ENCODE measurements at places on chromosomes 1 and 21.

- DNase-seq: no peak
Observed at GRCh38 chr21:38208118-38208517, 48.7 kb upstream of the KCNJ15 start.

DNA sequence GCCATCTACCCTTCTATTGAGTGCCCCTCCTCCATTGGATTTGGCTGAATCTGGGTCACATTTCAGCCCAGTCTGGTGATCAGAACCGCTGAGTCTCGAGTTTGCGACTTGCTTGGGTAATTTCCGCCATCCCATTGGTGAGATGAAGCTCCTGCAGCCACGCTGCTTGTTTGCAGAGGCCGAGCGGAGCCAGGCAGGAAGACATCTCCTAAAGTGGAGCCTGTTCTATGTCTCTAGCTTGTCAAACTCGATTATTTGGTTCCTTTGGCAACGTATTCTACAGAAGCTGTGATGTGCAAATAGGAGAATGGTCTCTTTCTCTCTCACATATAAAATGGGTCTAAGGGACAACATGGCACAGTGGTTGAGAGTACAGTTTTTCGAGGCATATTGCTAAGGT is 206.8 kb upstream of the PLXNA2 start:
- DNase-seq: no peak

GRCh38 chr1:240579511-240579910 is 32.4 kb downstream of the GREM2 start:
- DNase-seq: no peak

- DNase-seq: no peak
Observed at GRCh38 chr1:219100059-219100458, 73.6 kb upstream of the LYPLAL1 start.

DNA sequence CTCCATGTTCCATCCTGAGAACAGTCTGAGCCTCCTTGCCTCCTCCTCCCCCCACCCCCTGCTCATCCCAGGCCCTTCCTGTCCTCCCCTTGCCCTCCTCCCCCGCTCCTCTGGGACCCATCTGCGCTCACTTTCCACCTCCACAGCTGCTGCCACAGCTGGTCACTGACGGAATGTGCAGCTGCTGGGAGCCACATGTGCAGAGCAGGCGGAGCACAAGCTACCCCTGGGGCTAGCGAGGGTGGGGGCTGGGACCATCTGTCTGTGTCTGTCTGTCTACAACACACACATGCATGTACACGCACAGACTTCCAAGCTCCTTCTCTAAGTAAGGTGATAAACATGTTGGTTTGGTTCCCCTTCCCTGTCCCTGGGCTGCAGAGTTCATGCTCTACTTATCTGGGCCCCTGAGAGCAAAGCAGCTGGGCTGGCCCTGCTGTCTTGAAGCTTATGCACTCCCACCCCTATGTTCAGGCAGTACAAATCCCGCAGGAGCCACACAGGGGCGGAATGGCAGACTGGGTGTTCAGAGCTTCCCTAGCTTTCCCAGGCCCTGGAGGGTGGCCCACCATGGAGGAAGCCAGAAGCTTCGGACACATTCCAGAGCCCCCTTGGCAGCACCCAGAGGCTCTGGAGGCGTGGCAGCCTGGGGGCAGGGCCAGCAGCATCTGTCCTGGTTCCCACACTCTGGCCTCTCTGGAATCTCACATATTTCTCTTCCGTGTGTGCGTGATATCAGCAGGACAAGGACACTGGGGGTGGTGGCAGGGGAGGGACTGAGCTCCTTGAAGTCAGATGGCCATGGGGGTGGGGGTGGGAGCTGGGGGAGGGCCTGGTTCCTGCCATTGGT is 7.0 kb upstream of the HEYL start:
- DNase-seq: no peak
